ENCODE measurements at places on chromosomes 16 and 17. TPM values are rescaled to one million over a fixed set of nuclear protein-coding genes. Genes with fewer than 3 reads are reported as not detected.

DNA sequence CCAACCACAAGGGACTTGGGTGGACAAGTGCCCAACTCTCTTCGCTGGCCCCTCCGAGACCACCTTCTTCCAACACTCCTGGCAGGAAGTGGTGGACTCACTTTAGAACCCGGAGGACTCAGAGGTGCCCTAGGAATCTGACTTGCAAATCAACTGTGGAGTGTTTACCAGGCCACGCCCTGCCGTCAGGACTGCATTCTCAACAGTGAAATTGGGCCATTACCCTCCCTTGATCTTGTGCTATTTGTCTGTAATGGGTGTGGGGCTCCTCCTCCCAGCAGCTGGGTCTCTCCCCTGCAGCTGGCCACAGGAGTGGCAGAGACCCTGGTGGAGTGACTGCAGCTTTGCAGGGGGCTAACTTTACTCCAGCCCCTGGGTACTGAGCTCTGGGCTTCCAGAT lies 212.2 kb upstream of the RPL38 start:
- no peak for DNase-seq

ANKS4B gene
- total RNA-seq = not detected

DNA sequence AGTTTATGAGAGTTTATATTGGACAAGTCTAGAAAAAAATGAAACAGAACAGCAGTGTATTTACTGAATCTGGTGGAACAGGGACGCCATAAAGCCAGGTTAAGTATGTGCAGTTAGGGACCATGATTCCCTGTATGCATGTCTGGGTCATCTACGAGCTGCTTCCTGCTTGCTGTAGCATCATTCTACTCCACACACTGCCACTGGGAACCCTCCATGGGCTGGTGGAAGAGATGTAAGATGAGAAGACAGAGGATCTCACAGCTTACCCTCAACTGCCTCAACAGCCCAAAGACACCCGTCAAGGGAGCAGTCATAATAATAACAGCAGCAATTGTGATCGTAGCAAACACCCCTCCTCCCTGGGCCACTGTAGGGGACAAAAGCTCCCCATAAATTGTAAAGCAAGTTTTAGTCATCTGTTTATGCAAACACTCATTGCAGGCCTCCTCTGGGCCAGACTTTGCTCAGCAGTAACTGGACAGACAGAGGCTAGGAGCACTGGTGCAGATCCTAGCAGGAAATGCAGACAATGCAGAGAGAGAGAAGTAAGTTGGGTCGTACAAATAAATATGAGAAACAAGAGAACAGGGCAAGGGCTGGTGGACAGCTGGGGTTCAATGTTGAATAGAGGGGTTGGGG lies 188.0 kb downstream of the SOX9 start:
- no peak for DNase-seq

UNC13D gene
- 7.6 TPM for total RNA-seq

DNA sequence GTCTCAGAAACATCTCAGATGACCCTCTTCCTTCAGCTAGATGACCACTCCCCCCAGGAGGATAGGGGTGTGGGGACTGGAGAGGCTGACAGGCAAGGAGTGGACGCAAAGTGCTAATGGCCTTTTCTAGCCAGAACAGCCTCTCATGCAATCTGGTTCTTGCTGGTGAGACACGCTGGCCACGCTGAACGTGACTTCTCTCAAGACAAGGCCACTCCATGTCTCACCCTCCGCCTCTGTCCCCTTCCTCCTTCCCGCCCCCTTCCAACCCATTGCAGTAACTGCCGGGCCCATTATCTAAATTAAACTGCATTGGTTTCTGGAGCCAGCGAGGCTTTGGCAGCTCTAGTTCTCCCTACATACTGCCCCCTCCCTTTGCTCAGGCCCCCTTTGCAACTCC lies 9.5 kb downstream of the CACNA1G start:
- no peak for DNase-seq

RSPRY1 gene
- total RNA-seq = 90.7 TPM

DNA sequence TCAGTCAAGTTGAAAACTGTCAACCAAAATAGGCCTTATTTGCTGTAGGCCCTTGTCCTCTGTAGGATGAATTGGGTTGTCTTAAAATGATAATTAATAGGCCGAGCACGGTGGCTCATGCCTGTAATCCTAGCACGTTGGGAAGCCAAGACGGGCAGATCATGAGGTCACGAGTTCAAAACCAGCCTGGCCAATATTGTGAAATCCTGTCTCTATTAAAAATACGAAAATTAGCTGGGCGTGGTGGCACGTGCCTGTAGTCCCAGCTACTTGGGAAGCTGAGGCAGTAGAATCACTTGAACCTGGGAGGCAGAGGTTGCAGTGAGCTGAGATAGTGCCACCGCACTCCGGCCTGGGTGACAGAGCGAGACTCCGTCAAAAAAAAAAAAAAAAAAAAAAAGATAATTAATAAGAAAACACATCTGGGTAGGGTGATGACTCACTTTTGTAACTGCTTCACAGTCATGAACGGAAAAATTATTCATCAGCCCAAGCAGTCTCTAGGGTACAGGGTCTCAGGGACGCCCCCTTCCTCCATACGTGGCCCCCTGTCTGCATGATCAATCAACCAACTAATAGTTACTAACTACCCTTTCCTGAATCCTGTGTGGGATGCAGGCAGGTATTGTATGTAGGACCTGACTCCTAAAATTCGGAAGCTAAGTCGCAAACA lies 137.0 kb upstream of the RCVRN start:
- no peak for DNase-seq

DNA sequence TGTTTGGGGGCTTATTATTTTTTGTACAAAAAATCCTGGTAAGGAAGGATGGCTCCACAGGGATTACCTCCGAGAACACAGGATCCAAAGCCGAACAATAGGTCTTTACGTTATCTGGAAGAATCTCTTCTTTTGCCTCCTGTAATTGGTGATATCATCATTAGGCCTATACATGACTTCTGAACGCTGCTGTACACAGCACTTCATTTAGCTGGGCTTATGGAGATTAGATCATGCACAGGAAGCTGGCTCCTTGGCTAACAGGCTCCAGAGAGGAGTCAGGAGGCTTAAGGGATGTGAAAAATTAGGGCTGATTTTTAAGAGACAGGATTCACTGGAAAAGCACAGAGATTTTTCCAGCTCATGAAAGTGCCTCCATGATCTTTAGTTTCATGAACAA lies 54.7 kb downstream of the TANGO6 start:
- no peak for DNase-seq

- no peak for DNase-seq
Measured at GRCh38 chr17:74603037-74603635, 11.1 kb upstream of the CD300LD start.

KRTAP4-1 gene
- not detected for total RNA-seq

DNA sequence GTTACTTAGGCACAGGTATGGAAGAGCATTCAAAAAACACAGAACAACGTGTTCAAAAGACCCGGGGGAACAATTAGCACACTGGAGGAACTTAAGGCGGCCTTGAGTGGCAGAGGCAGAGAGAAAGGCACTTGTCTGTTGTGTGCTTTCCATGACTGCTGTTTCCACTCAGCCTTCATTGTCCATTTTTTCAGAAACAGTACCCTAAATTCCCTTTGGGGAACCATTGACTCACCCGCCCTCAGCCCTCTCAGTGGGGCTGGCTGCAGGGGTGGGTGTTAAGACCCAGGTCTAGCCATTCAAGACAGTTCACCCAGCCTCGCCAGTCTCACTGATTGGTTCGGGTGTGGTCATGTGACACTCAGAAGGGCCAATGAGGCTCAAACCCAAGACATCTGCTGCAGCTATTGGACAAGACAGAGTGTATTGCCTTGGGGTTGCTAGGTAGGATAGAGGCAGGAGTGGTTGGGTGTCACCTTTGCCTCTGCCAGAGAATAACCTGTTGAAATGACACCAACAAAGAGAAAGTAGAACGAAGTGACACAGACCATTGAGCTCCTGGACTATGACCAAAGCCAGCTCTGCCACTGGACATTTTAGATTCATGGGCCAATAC lies 19.6 kb upstream of the CEP20 start:
- no peak for DNase-seq

GRCh38 chr17:73397856-73398540 lies 86.2 kb upstream of the CDC42EP4 start:
- no peak for DNase-seq

DNA sequence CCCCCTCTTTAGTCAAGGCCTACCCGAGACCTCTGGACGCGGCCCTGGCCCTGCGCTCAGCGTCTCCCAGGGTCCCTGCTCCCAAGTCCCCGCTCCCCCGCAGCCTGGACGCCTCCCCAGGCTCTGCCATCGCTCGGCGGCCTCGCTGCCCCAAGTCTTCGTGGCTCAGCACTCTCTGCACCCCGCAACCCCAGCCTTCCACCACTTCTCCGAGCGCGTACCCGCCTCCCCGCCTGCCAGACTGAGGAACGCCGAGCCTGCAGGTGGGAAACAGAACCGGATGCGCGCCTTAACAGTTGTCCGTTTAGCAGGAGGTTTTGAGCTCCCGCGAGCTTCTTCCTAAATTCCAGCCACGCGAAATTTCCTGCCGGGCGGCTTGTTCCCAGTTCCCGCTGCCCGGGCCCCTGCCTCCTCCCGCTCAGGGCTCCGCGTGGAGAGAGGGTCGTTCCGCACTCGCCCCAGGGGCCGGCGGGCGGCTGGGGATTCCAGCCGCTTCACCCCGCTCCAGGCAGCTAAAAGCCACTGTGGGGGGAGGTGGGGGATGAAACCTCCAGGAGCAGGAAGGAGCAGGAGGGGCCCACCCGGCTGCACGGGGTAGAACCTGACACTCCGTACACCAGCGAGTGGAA lies 87.7 kb downstream of the KCNJ12 start:
- no peak for DNase-seq

TBC1D3I gene
- total RNA-seq = 0.14 TPM

DNA sequence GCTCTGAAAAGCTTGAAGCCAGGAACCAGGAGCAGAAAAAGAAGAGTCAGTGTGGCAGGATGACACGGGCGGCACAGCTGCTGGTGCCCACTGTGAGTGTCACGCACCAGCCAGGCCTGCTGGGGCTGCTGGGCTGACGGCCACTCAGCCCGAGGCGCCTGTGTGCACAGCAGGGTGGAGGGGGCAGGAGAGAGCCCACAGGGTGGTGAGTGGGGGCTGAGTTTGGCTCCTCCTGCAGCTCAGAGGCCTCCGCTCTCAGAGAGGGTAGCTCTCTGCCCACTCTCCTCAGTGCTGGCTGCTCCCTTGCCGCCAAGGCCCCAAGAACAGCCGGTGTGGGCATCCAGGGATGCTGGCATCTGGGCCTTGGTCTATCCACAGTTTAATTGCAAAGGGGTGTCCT lies 59.6 kb downstream of the GSG1L start:
- DNase-seq = no peak

GRCh38 chr17:42338427-42338985 lies 49.7 kb downstream of the STAT3 start:
- DNase-seq = no peak
